Stimulated activated CD8-positive, alpha-beta memory T cell treated with anti-CD3 and anti-CD28 coated beads, Interleukin-7, amount 100 ng/mL, for 24 hours (primary cell): ENCODE measurements at places on chromosomes 1 and 21.

DNA sequence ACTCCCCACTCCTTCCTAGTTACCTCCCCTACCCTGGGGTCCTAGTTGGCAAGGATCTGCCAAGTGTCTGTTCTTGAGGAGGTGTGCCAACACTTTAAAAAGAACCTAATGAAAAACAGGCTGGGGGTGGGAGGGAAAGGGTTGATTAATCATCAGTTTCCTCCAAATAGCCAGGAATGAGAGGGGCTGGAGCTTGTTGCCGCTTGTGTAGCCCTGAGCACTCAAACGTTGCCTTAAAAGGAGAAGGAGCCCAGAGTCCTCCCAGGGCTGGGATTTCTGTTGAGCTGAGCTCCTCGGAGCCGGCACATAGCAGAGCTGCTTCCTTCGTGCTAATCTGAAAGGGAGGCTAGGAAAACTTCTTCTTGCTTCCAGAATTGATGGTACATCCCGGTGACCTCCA, 15.9 kb downstream of the SHISA4 start:
- DNase-seq: no peak

DNA sequence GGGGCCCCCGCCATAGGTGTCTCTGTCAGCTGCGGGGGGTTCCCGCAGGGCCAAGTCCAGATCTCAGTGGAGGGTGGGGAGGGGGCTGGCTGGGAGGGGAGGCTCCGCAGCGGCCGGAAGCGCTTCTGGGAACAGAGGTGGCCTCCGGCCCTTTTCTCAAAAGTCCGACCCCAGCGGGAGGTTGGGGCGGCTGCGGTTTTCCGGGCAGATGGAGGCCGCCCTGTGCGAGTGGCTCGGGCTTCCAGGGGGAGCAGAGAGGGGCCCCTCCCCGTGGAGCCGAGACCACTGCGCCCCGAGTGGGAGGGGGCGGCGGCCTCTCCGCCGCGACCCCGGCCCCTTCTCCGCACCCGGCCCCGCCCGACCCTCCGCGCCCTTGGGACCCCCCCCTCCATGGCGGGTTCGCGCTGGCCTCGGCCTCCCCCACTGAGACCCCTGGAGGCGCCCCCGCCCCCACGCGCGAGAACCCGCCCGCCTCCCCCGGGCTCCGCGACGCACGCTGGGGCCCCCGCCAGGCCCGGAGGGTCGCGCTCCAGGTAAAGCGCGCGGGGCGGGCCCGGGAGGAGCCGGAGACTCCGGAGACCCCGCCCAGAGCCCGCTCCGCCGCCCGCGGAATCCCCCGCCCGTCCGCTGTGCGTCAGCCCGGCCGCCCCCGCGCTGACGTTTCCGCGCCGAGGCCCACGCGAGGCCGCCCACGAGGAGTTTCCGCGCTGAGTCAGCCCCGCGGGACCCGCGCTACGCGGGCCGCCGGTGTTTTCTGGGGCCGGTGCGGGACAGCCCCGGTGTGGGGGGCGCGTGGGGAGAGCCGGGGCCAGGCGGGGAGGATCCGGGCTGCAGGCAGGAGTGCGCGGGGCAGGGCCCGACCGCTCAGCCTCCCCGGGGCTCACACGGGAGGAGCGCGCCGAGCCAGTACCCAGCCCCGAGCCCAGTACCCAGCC, 5.2 kb downstream of the TNFRSF18 start:
- peak; percentile 61 for DNase-seq

DNA sequence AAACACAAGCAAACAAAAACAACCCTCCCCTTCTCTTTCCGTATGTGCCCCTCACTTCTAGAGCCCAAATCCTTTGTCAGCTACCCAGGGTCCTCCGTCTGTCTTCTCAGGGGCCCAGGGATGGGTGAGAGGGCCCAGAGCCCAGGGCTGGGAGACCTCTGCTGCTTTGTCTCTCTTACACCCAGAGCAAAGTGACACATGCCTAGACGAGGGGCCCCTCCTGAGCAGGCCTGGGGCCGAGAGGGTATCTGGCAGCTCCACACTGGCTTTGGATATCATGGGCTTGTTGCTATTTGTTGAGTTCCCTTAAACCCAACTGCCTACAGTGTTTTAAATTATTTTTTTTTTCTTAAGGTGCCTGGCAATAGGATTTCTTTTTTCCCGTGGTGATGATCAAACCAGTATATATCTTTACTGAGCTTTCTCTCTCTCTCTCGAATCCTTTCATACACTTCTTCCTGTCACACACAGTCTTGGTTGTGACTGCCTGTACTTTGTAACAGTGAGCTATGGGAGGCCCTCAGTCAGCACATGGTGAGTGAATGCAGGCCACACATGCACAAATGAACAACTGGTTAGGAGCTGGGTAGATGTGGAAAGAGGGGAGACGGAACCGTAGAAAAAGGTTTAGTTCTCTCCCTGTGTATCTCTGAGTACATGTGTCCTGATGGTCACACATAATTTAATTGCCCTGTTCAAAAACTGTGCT, 14.5 kb downstream of the RASSF5 start:
- no peak for DNase-seq

DNA sequence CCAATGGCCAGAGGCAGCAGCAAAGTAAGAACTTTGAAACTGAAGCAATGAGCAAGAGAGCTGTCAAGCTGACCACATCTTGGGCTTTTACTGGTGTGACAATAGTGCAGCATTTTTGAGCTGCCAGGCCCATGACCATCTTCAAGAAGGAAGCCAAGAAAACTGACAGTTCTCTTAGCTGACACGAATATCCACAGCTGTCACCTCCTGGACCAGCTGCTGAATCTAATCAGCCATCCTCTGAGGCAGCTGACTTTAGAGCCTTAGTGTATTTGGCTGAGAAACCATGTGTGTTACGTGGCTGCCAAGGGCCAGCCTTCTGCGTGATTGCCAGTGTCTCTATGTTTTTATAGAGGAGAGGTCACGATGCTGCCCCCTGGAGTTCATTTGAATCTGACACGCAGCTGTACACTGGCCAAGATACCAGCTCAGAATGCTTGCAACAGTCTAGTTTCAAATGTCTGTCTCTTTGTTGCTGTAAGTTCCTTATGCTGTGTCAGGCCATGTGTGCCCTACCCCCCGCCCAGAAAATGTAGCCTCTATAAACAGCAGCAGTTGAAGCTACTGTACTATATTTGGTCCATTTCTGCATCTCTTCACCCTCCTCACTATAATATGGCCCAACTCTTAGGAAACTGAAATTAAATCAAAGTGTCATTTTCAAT, 39.7 kb downstream of the PALMD start:
- peak; percentile 4 for DNase-seq

- DNase-seq: no peak
These were observed 801 bp upstream of the GORAB start for GRCh38 chr1:170530972-170531757.

- DNase-seq: no peak
These were observed 138.8 kb upstream of the RUNX3 start for GRCh38 chr1:25068829-25069228.

- no peak for DNase-seq
These were observed 7.5 kb upstream of the PSEN2 start for GRCh38 chr1:226862890-226863289.

DNA sequence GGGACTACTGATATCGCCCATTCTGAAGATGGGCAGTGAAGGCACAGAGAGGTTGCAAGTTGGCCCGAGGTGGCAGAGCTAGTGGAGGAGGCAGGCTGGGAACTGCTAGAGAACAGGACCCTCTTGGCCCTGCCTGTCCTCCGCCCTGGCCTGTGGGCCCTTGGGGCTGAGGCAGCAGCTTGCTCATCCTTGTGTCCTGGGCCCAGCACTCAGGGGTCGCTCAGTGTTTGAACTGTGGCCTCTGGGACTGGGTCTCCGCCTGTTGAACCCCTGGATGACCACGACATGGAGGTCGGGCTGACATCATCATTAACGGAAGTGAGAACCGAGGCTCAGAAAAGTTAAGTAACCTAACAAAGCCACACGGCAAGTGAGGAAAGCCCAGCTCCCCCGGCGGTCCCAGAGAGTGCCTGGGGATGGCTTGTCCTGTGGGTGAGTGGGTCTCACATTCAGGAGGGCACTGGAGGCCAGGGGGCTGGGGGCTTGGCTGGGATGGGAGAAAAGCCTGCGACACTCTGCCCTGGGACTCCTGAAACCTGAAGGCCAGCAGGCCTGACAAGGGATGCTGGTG, 23.0 kb upstream of the DDOST start:
- no peak for DNase-seq

GRCh38 chr1:201557572-201557958, 18.6 kb downstream of the NAV1 start:
- DNase-seq: no peak

DNA sequence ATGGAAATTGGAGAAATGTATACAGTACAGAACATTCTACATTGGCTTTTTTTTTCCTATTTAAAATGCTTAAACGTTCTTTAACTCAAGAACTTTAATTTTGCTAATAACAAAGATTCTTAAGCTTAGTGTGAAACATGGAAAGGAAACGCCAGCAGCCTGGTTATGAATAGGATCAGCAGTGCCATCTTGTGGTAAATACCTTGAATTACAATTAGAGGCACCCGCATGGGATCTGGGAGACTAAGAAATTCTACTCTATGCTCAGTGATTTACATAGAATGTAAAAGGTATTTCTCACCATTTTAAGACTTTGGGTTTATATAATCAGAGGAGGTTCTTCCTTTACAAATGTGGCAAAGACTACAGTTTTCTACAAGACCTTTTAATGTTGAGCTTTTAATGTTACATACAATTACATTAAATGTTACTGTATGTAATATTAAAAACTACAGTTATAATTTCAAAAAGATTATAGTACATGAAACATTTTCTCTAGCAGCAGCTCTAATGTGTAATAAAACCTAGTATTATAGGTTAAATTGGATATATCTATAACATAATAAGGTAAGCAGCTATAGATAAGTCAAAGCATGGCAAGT, 32.1 kb upstream of the APOBEC4 start:
- no peak for DNase-seq
